Brain (organoid and tissue), 16 donors: ENCODE measurements at places on chromosomes 5 and 9.
A peak's percentile ranks its signal among the peaks of the same experiment; 100 is the strongest.

DNA sequence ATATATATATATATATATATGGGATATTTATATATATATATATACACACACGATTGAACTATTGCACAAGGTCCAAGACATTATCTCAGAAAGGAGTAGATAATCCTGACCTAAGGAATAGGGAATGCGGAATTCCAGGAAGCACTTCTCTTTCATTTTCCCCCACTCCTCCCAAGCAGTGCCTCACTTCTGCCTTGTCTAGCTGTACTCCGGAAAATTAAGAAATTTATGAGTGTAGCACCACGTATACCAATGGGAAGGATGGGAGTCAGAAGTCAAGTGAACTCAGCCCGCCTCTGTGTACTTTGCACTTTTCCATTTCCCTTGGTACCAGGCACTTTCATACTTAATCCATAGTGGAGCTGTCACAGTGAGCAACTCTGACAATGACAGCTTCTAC lies 10.9 kb downstream of the SLC36A1 start:
- DNase-seq: no peak

DNA sequence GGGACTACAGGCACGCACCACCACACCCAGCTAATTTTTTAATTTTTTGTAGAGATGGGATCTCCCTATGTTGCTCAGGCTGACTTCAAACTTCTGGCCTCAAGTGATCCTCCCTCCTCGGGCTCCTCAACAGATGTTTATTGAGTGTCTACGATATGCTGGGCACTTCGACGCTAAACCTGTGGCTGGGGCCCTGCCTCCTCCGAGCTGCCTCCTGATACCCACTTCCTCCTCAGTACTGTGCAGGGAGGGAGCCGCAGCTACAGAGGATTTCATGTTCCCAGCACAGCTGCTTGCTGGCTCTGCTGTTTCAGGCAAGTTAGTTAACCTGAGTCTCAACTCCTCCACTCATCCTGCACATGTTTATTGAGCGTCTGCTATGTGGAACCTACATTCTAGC lies 9.6 kb downstream of the AIF1L start:
- DNase-seq: no peak

DNA sequence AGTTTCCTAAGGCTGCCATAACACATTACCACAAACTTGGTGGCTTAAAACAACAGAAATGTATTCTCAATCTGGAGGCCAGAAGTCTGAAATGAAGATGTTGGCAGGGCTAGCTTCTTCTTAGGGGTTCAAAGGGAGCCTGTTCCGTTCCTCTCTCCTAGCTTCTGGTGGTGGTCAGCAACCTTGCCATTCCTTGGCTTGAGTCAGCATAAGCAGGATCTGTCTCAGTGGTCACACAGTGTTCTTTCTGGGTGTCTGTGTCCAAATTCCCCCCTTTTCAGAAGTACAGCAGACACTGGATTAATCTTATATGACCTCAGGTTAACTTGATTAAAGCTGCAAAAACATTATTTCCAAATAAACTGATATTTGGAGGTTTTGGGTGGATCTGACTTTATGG lies 2.1 kb upstream of the OSMR start:
- DNase-seq: no peak

- no peak for DNase-seq
Measured at GRCh38 chr9:110830495-110830894, 161.9 kb downstream of the MUSK start.

- DNase-seq: no peak
Measured at GRCh38 chr9:23278561-23278960, 547.5 kb downstream of the ELAVL2 start.

- DNase-seq: no peak
Measured at GRCh38 chr5:9622971-9623421, 7.2 kb downstream of the TAS2R1 start.

DNA sequence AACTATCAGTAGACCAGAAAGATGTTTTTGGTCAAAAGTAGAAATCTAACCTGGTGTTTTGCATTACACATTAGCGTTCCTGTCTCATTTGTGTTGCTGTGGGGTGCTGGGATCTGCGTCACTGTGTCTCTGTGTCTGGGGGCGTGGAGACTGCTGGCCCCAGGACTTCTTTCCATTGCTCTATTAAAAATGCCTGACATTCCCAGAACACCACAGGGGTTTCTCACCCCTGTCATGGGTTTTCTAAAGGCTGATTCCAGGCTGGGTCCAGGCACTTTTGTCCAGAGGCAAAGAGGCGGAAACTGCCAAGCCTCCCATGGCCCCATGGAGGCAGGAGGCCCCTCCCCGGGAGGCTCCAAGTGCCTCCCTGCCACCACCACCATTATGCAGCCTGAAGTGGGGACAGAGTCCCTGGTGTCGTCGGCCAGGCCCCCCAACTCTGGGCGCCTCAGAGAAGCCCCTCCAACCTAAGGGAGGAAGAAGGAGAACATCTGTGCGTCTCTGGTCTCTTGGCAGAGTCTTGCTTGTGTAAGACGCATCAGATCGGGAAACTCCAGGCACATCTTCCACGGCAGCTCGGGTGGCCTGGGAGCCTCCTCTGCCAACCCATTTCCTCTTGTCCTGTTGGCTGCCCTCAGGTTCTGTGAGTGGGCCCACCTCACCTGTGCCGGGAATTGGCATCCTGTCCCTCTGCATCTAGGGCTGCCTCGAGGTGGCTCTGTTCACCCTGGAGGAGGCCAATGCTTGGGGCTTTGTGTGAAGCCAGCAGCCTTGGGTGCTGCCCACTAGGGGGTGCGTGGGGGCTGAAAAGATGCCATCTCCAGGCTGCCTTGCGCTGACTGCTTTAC lies 13.8 kb upstream of the PLEKHG4B start:
- peak; percentile 51 for DNase-seq

DNA sequence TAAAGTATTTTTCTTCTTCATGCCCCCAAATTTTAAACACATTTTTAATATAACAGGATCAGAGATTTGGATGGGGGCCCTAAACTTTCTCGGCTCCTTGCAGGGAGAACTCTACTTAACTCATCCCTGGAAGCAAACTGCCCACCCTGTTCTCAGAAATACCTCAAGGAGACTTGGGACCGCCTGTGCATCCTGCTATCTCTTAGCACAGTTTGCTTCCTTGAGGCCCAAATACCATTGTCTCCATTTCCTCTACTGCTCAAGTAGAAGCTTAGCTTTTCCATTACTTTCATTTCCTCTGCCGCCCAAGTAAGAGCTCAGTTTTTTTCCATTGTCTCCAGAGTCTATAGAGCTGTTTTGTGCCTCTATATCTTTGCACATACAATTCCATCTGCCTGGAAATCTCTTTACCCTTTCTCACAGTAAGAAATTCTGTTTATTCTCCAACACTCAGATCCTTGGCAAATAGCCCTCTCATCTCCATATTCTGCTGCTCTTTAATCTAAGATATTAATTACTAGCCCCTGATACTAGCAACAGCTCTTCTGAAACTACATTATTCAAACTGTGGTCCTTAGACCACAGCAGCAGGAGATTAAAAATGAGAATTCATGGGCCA lies 137.8 kb downstream of the CEMIP2 start:
- no peak for DNase-seq

DNA sequence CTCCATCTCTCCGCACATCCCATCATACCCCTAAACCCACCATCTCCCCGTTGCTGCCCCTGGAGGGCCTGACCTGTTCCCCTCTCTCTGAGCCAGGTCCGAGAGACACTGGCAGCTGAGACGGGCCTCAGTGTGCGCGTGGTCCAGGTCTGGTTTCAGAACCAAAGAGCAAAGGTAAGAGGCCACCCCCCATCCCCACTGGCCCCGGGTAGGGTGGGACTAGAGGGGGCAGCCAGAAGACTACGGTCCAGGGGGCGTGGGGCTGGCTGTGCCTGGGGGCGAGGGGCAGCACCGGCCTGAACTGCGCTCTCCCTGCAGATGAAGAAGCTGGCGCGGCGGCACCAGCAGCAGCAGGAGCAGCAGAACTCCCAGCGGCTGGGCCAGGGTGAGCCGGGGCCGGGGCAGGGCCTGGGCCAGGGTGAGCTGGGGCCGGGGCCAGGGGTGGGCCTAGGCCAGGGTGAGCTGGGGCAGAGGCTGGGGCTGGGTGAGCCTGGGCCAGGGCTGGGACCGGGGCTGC lies 79.8 kb downstream of the LMX1B start:
- DNase-seq: no peak

- DNase-seq: peak; percentile 85
Measured at GRCh38 chr5:136424835-136425584, 59.7 kb upstream of the TRPC7 start.

DNA sequence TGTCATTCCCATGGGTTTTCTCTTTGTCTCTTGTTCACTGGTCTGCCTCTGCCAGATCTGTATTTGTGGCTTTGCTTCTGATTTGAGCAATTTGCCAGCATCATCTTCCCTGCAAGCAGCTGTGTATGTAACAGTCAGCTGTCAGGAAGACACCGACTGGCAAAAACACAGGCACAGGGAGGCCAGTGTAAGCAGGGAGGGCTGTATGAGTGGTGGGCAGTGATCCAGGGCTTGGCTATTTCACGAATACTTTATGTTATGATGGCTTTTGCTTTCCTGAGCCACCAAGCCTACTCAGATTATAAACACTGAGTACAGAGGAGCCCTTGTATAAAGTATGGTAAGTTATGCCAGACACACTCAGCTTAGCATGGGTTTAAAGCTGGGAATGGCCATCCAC lies 11.6 kb downstream of the BNIP1 start:
- DNase-seq: peak; percentile 12

GRCh38 chr9:76741524-76741923 lies 22.7 kb upstream of the PCA3 start:
- DNase-seq: no peak

DNA sequence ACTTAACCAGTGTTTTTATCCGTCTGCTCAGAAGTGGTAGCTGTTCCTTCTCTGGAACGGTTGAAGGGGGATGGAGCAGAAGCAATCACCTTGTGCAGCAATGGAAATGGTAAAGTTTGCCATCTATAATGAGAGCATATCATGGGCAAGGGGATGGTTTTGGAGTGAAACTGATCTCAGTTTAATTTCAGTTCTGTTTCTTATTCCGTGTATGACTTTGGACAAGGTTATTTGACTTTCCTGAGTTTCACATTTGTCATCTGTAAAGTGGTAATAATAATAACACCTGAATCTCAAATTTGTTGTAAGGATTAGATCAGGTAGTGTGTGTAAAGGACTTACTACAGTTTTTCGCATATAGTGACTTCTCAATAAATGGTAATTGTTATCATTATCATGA lies 106.1 kb downstream of the PCSK1 start:
- no peak for DNase-seq

GRCh38 chr5:81545911-81546310 lies 152.0 kb upstream of the ACOT12 start:
- no peak for DNase-seq

DNA sequence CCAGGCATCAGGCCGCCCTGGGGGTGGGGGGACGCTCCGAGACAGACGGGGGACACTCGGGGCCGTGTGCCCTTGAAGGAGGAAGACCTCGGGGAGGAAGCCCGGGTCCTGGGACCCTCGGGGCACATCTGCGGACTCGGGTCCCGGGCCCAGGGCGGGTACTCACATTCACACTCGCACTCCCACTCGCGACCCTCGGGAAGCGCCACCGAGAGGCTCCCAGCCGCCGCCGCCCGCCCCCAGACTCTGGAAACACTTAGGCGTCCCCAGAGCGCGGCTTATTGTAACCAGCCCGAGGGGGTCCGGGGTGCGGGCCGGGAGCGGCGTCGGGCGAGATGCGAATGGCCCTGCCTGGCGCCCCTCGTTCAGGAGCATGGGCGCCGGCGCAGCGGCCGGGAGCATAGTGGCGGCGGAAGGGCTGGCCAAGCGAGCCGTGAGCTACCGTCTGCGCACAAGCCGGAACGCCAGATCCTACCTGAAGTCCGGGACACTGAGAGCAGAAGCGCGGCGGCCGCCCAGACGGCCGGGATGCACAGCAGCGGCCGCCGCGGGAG lies 559 bp downstream of the ROR2 start:
- no peak for DNase-seq

DNA sequence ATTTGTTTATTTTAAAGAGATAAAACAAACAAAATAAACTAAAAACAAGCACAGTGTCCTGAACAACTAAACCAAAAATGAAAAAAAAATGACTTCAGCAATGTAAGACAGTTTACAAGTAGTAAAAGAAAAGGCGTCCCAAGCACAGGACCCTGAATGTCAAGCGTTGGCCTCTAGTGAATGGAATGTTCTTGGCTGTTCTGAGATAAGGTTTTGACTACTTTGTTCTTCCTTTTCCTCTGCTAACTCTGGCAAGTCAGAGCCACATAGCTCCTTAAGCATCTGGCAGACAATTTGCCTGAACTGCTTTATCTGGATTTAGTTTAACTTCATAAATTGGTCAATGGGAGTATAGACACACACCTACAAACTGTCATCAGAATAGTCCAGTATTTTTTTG lies 655.2 kb downstream of the ANXA1 start:
- DNase-seq: no peak

DNA sequence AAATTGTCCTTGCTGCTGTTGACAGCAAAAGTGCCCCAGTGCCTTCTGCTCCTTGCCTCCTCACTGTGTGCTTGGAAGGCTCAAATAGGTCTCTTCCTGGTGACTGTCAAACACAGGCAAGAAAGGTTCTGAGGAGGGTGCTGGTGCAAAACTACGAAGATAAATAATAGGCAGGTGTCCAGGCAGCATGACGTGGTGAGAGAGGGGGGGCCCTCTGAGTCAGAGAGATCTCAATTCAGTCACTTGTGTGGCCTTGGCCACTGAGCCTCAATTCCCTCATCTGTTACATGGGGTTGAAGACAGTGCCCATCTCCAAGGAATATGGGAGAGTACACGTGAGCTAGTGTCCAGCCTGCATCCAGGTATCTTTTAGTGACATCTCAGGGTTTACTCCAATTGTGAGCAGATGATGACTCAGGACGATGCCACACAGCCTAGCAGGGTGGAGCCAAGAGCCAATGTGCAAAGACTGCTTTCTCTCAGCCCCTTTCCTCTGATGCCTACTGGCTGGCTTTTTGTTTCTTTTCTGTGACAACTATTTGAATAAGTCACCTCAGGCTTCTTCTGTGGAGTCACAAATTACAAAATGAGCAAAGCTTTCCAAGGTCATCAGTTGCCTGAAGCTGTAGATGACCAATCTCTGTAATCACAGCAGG lies 29.7 kb upstream of the SMIM32 start:
- DNase-seq: no peak

DNA sequence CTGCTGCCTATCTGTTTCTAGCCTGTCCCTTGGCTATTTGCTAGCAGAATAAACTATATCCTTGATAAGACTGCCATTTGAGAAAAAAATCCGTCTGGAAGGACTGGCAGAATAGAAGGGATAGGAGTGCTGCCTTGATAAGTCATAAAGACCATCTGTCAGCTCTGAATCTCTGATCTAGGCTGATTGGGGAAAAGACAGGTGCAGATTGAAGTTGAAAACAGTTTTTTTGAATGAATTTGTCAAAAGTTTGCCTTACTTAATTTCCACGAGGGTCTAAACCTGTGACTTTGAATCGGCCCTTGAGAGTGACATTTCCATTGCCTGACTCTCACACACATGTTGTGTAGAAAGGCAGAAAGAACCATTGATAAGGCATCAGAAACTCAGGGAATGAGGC lies 218.6 kb downstream of the MAN2A1 start:
- no peak for DNase-seq

GRCh38 chr5:66861402-66861801 lies 265.2 kb downstream of the MAST4 start:
- DNase-seq: no peak

GRCh38 chr5:59583151-59583809 lies 310.2 kb downstream of the PDE4D start:
- DNase-seq: no peak

- DNase-seq: no peak
Measured at GRCh38 chr5:133565993-133566392, 46.3 kb downstream of the FSTL4 start.
